A549 (cell line): ENCODE measurements at places on chromosomes 12 and 14.

GRCh38 chr14:50961605-50962221 is 17.4 kb upstream of the PYGL start:
- DNase-seq: peak; percentile 78

DNA sequence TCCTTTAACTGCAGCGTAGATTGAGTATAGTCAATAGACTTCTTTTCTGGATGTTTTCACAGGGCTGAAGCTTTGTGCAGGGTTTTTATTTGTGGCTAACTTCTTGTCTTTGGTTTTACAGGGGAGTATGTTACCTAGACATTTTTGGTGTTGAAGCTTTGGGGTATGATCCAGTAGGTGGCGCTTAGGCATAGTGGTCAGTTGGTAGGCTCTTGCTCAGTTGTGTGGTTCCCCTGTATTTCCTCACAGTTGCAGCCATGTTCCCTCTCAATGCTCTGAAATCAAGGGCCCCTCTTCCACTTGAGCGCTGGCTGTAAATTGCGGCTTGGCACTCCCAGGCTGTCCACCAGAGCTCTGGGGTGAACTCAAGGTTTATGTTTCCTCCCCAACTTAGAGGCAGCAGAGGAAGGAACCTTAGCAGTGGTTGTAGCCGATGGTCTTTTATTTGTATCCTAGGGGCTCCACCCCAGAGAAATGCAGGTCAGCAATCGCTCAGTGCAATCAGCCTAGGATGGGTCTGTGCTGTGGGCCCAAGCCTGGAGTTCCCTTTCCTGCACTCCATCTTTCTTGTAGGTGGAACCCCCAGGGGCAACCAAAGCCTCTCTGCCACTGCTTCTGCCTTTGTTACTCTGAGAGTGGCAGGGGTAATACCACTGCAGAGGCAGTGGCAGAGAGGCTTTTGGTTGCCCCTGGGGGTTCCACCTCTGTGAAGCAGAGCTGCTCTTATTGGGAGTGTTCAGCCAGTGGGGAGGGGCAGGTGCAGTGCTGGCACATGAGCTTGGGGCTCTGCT is 55.1 kb downstream of the CMAS start:
- DNase-seq: peak; percentile 60

DNA sequence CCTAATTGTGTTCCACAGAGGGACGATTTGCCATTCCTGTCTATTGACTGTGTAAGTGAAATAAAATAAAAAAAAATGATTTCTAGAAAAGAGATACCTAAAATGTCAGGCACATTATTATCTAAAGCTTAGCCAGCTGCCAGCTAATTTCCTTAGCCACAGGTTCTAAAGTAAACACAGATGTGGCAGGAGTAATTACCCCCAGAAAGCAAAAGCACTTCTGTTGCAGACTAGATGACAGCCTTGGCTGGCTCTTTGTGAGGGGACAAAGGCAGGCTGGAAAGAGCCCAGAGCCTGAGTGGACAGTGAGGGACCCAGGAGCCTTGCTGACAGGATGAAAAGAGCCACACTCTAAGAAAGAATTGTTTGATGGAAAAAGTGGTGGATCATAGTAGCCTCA is 418.1 kb downstream of the LRIG3 start:
- DNase-seq: no peak

GRCh38 chr14:92951912-92952471 is 29.0 kb downstream of the CHGA start:
- DNase-seq: peak; percentile 84

DNA sequence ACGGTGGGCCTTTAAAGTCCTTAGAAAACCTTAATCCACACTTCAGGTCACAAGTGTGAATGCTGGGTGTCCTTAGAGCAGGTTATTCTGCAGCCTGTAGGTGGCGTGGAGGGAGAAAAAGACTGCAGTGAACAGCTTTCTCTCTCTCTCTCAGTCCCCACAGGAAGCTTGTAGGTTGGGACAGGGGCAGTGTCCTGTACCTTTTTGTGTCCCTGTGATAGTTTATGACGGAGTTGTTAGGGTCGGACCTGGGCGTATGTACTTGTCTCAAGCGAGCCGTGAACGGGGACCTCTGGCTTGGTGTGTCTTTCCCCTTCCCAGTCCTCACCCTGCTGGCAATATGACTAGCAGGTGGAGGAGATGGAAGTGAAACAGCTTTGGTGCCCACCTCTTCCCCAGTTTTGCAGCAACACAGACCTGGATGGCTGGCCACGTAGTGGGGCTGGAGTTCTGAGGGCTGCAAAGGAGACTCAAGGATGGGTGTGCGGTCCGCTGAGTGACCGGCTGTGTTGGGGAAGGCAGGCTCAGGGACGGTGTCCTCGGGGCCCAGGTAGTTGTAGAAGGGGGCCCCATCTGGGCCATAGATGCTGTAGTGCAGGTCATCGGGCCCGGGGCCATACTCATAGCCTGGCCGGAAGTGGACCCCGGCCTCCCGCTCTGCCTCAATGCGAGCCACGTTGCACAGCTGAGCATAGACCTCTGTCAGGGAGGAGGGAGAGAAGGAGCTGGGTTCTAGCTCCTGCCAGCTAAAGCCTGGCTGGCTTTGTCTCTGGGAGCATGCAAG is 8.9 kb downstream of the ISCA2 start:
- peak; percentile 44 for DNase-seq

DNA sequence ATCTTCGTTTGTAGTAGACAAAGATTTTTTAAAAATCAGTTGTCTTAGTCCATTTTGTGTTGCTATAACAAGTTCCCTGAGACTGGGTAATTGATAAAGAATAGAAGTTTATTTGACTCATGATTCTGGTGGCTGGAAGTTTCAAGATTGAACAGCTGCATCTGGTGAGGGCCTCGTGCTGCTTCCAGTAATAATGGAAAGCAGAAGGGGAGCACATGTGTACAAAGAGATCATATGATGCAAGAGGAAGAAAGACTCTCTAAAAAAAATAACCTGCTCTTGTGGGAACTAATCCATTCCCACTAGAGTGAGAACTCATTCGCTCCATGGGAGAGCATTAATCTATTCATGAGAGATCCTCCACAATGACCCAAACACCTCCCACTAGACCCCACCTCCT is 24.8 kb downstream of the MUCL1 start:
- DNase-seq: no peak

DNA sequence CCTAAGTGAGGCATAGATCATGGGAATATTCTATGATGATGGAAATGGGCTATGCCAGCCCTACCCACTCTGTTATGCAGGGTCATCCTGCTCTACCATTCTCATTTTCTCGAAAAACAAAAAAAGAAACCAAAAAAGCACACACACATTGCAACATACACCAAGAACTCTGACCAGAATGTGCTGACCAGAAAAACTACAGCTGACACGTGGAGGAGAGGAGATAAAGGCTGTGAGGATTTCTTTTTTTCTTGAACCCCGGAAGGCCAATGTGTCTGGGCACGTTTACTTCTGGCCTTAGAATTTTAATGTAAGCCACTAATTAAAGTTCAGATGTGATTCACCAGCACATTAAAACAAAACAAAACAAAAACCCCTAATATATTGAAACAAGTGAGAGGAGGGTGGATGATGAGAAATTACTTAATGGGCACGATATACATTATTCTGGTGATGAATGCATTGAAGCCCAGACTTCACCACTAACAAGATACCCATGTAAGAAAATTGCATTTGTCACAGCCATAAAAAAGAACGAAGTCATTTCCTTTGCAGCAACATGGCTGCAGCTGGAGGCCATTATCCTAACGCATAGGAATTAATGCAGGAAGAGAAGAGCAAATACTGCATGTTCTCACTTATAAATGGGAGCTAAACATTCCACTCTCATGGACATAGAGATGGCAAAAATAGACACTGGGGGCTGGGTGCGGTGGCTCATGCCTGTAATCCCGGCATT is 66.3 kb upstream of the PLEKHG3 start:
- no peak for DNase-seq

- DNase-seq: no peak
Observed at GRCh38 chr12:48736456-48736855, 19.9 kb upstream of the CCNT1 start.

DNA sequence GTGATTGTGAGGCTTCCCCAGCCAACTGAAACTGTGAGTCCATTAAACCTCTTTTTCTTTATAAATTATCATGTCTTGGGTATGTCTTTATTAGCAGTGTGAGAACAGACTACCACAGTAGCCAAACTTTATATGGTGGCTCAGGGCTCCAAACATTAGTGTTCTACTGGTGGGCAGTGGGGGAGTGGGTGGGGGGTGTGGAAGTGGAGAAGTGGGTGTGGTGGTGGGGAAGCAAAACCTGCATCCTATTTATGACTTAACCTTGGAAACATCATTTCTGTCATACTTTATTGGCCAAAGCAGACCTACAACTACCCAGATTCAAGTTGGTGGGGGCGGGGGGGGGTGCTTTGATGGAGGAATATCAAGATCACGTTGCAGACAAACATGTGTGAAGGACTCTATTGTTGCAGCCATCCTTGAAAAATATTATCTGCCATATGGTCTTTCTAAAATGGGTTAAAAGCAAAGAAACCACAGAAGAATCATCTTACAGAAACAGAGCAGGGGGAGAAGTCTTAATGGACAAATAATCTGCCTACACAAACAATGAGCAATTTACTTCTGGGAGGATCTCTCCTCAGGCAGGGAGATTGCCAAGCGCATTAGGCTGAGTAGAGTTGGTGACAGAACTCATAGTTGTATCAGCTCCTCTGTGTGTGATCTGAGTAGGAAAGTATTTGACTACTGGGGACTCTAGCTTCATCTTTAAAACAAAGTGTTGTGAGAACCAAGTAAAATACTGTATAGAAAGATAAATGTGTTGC is 1.4 kb upstream of the PWP1 start:
- no peak for DNase-seq

DNA sequence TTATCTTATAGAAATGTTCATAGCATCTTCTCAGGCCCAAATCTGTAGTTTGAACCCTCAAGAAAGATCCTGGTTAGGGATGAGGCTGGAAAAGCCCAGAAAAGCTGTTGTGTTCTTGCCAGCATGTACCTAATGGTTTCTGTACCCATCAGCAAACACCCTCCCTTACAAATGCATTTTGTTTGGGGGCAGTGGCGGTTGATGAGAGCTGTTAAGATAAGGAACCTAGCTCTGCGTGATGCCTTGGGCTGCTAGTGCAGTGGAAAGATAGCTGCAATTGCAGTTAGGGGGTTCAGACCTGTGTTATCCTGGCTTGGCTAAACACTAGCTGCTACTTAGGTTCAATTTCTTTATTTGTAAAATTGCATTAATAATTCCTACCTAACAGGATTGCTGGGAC is 3.6 kb downstream of the TPH2 start:
- no peak for DNase-seq

GRCh38 chr14:37172024-37172869 is at the start of gene SLC25A21:
TSS of gene SLC25A21 (minus strand) at chr14:37172606.
- DNase-seq: peak; percentile 90

DNA sequence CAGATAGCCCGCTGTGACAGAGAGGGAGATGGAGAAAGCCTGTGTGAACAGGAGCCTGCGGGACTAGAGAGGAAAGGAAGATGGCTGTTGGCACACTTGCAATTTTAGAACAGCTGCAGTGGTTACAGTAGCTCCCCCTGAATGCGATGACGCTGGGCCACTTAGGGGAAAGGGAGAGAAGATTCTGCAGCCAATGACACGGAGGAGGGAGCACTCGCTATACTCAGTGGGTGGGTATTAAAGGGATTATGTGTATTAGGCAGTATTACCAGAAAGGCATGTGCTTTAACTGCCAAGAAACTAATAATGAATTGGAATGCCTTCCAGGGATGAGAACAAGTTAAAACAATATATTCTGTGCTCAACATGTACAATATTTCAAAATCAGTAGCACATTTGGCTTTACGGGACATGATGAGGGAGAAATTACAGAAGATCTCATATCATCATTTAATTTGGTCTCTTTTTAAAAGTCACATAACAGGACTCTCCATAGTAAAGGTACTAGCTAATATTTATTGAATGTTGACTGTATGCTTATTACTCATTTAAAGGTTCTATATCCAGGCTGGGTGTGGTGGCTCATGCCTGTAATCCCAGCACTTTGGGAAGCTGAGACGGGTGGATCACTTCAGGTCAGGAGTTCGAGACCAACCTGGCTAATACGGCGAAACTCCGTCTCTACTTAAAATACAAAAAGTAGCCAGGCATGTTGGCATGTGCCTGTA is 35.9 kb upstream of the FOS start:
- no peak for DNase-seq

- no peak for DNase-seq
Observed at GRCh38 chr12:28014196-28014595, 41.7 kb upstream of the PTHLH start.

DNA sequence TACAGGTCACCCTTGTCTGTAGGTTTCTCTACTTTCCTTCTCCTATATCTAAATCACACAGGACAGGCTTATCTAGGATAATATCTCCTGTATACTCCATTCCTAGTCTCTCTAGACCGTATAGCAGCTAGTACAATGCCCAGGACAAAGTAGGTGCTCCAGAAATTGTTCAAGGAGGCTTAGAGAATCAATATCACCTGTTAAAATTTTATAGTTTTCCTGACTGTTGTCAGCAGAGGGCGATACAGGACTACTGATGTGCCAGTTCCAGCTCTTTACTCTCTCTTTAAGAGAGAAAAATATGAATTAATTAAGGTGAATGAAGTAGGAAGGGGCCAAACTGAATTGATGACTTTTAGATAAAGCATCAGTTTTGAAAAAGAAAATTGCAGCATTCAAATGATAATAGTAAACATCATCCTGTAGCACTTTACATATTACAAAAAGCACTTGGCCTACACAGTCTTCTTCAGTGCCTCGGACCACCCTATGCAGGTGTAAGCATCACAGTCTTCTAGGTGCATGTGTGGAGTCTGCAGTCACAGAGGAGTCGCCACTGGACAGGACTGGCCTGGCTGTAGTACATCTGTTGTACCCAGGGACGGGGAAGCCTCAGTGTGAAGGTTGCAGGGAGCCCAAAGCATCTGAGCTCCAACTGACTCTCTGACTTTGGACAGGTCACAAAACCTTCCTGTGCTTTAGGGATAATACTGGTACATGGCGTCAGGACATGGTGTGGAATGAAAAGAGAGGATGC is 61.9 kb upstream of the MAX start:
- peak; percentile 56 for DNase-seq

DNA sequence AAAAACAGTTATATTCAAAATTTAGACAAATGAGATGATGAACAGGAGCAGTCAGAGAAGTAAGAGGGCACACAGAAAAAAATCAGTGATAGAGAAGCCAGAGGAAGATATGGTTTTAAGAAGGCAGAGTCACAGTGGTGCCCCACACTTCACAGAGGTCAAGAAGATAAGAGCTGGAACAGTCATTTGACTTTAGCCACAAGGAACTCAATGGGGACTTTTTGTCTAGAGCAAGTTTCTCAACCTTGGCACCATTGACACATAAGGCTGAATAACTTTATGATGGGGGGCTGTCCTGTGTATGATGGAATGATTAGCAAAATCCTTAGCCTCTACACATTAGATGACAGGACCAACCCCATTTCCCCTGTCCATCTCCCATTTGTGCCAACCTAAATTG is 172.8 kb upstream of the PLEKHG7 start:
- DNase-seq: no peak
